ENCODE measurements at places on chromosomes 11 and 22.

GRCh38 chr11:36507824-36508489 is 2.1 kb downstream of the TRAF6 start:
- no peak for DNase-seq

DNA sequence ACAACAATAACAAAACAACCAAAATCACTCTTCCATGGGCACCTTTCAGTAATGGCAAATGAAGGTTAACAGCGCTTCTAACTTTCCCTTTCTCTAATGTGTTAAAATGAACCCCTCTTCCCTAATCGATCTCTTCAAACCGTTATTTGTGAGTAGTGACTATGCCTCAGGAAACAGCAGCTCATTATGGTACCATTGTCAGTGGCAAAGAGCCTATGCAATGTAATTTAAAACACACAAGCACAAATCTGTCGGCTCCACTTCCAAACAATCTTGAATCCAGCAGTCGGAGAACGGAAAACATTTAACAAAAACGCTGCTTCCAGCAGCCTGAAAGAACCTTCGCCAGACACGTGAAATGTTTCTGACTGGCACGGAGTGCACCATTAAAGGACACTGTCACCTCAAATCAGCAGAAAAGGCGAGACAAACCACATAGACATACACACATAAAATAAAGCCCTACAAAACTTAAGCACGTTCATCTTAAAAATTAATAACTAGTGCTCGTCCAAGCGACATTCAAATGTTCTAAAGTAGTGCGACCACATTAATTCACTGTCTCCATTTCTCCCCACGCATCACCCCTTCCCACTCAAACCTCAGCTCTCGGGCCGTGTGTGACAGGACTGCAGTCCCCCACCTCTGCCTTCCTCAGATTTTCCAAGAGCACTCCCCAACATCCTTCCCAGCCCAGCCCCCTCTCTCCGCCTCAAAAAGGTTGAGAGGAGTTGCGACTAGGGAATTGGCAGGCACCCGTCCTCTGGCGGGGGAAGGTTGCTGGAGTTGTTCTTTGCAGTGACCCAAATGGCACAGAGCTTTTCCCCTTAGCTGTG is 748 bp downstream of the RAB30 start:
- DNase-seq, result no peak

- no peak for DNase-seq
Measured at GRCh38 chr22:26601726-26602125, 11.8 kb upstream of the TPST2 start.

DNA sequence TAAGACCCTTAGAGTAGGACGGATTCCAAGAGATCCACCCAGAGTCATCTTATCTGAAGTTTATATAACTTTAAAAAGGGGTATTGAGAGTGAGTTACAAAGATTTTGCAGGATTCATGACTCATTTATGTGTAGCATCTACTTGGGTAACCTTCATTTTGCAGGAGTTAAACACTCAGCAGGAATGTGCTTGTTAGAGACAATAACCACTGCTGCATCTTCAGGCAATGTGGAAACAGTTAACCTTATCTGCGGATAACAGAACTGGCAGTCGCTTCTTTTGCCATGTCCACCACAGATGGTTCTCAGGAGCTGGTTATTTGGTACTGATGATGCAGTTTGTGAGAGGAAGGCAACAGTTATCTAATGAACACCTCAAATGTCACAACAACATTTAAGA is 417.9 kb upstream of the DDI1 start:
- no peak for DNase-seq

GRCh38 chr11:62856333-62856895 is 17.0 kb upstream of the WDR74 start:
- no peak for DNase-seq

- DNase-seq, result no peak
Measured at GRCh38 chr22:50723991-50724390, 14.0 kb upstream of the ACR start.

DNA sequence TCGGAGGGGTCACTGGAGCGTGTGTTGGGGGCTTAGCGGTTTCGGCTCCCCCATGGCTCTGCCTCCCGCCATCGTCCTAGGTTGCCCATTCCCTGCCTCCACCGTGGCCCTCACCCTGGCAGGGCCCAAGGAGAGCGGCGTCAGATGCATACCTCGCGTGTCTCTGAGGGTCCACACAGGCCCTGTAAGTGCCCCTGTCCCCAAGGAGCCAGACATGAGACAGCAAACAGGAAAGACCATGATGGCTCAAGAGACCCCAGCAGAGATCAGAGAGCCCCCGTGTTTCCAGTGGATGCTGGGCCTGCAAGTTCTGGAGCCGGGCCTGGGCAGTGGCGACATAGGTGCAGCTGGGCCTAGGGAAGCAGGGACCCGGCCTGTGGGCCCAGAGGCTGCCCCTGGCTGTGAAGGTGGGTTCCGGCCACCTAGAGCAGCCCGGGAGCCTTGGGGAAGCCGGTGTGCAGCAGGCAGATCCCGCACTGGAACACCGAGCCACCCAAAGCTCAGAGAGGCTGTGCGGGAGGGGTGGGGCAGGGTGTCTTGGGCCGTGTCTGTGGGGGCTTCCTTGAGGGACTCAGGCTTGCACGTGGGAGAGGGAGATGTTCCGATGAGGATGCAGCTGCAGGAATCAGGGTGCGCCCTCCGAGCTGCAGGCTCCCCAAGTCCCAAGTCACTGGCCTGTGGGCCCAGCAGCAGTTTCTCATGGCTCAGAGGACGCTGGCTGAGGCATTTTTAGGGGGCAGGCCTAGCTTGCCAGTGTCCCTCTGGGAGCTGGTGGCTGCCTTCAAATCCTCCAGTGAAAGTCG is 126.4 kb downstream of the KCNQ1OT1 start:
- no peak for DNase-seq

DNA sequence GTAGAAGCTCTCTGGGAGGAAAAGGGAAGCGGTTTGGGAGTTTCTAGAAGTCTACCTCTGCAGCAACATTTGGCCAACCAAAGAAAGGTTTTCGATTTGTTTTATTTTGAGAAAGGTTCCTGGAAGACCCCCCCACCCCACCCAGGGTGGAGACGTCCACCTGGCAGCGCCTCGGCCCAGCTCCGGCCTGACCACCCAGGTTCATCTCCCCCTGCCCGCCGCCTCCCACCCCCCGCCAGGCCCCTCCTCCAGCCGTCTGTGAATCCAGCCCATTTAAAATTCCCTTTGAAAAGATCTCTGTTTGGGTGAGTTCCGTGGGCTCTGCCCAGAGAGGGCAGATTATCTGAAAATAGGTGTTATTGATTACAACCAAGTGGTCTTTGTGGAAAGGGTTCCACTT is 43.3 kb downstream of the KCNJ1 start:
- DNase-seq, result no peak

- DNase-seq, result no peak
Measured at GRCh38 chr11:76062733-76063132, 143.6 kb downstream of the WNT11 start.

DNA sequence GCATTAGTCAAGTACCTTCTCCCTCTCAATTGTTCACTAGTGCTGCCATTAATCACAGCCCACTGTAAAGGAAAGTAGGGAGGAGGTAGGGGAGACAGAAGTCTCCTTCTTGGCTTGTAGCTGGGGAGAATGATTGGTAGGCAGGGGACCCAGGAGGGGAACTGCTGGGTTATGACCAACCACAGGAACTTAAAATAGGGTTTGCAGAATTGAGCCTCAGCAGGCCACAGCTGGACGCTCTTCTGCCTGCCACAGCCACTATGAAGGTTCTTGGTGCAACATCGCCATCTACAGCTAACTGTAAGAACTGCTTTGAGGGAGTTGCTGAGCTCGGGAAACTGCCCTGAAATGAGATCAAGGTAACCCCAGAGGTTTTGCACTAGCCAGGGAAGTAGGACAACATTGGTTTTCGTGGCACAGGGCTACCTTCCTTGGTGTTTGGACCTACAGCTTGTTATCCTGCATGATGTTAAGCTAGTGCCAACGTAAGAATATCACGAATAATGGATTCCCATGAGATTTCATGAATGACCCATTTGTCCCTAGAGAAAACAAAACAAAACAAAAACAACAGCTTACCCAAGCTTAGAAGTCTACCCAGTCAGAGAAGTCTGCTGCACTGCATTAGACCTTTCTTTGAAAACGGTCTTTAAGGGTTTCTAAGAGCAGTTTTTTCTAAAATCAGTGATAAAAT is 787.1 kb upstream of the API5 start:
- no peak for DNase-seq

DNA sequence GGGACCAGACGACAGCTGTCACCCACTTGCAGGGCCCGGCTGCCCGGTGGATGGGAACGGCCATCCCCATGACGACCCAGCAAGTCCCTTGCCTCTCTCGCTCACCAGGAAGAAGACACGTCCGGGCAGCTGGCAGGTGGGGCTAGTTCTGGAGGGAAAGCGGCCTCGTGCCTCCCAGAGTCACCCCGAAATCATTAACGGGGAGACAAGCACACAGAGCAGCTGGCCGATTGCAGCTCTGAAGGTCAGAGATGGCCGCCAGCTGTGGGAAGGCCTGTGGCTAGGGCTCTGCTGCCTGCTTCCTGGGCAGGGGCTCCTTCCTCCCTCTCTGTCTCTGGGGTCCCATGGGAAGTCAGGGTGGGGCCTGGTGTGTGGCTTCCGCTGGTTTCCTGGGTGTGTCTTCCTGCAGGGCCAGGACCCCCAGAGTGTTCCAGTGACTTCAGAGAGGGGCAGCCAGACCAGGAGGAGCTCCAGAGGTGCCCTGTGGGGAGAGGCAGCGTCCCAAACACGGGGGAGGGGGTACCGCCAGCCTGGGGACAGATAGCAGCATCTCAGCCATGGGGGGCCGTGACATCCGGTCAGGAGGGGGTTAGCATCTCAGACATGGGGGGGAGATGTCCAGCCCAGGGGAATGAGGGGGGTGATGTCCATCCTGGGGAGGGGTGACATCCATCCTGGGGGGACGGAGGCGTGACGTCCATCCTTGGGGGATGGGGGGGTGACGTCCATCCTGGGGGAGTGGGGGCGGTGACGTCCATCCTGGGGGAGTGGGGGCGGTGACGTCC is 114.9 kb downstream of the KCNQ1 start:
- DNase-seq, result no peak

DNA sequence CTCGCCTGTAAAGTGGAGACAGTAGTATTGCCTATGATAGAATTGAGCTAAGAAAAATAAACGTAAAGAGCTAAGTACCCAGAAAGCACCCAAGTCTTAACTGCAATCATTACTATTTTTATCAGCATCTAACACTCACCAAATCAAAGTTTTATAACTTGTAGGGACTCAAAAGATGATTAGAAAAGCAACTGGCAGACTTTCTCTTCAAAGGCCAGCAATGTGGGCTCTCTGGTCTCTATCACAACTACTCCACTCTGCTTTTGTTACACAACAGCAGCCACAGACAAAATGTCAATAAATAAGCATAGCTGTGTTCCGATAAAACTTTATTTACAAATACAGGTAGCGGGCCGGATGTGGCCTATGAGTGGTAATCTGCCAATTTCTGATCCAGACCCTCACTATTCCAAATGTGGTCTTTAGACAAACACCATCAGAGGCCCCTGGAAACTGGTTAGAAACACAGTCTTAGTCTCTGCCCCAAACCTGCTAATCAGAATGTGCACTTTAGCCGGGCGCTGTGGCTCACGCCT is 8.2 kb downstream of the TPST2 start:
- no peak for DNase-seq

DNA sequence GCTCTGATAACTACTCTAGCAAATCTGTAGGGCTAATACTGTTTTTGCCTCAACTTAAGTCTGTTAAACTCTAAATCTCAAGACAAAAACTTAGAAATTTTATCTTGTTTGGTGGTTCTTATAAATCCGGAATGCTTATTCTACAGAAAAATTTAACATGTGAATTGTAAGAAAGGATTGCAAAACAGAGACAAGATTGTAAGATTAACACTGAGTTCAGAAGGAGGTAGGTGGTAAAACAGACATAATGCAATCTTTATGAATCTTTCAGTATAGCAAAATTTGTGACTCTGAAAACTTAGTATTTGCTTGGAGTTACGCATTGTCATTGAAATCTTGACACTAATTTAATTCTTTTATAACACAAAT is 263.9 kb downstream of the SBF2 start:
- DNase-seq, result no peak

DNA sequence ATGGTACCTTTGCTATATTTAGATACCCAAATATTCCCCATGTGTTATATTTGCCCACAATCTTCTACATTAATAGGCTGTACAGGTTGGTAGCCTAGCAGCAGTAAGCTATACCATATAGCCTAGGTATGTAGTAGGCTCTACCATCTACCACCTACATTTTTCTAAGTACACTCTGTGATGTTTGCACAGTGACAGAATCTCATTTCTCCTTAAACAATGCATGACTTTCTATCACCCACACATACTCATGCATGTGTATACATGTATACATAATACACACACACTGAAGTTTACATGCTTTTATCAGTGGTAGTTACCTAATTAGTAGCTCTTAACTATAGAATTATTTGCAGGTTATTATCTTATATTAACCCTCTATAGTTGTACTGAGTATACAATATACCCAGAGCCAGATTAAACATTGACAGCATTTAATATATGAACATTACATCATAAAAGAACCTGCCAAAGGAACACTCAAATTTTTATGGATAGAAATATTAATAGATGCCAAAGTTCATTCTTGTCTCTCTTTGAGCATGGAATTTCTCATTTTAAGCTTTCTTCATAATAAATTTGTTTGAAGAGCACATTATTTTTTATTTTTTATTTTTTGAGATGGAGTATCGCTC is 51.4 kb downstream of the ELP4 start:
- DNase-seq, result no peak

- DNase-seq, result no peak
Measured at GRCh38 chr11:95884376-95884775, 39.5 kb downstream of the MTMR2 start.

GRCh38 chr11:134120921-134121526 is 52.2 kb downstream of the JAM3 start:
- DNase-seq, result no peak

DNA sequence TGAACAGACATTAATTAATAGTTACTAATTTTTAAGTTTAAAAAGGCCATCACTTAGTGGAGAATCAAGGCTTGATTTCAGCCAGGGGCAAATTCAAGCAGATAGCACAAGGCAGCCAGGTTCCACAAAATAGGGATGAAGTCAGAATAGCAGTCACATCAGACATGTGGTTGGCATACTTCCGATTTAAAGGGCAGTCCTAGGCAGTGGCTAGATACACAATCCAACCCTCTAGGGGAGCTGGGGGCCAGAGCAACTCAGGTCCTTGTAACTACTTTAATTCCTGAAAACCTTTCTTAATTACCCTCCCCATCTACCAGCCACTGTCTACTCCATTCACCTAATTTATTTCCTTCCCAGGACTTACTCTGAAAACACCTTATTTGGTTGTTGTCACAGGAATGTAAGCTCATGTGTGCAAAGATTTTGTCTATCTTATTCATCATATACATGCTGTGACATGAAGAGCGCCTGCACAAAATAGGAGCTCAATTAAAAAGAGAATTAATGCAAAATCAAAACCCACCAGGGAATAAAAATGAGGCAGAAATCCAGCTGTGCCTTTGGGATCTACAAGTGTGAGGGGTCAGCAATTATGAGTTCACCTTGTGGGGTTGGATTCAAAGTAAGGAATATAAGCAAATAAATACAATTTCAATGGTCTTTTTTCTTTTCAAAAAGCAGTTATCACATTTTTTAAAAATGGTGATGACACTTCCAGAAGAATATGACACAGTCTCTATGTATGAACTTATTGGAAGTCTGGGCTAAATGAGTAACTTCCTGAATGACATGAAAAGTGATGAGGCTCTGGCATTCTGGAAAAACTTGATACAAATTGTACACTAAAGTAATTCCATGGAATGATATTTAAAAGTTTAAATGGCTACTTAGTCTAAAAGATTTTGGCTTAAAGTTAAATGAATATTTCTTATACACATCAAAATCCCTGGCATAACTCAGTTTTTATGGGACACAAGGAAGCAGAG is 53.8 kb downstream of the COPB1 start:
- DNase-seq, result no peak
